Stimulated activated CD8-positive, alpha-beta memory T cell treated with anti-CD3 and anti-CD28 coated beads, Interleukin-15, amount 100 ng/mL, for 4 hours (primary cell): ENCODE measurements at places on chromosomes 7 and 10.

- DNase-seq, result no peak
Measured at GRCh38 chr7:55130395-55131141, 111.8 kb downstream of the EGFR start.

GRCh38 chr10:128577958-128578750 lies 451.9 kb upstream of the MKI67 start:
- DNase-seq, result no peak

GRCh38 chr10:72719941-72720592 lies 28.1 kb downstream of the MCU start:
- no peak for DNase-seq

GRCh38 chr10:7665767-7666166 lies 999 bp downstream of the ITIH5 start:
- no peak for DNase-seq
